NCI-H2227 treated with DMSO at 0.1 percent for 48 hours (cell line): ENCODE measurements at places on chromosomes 6 and 20.

- DNase-seq = no peak
These were observed 13.9 kb downstream of the GNL1 start for GRCh38 chr6:30542404-30542725.

DNA sequence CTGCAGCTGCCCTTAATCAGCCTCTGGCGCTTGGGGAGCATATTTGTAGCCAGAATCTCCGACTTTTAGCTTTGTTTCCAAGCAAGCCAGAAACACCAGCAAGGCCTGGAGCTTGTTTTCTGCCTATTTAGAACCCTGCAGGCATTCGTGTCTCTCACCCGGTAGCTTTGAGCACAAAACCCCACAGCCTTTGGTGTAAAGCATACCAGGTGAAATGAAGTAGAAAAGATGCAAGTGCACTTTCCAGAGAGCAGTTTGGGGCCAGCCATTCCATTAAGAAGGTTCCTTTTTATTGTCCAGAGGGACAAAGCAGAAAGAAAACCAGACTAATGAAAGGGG lies 736 bp downstream of the FAM217B start:
- DNase-seq = no peak

- DNase-seq = peak; percentile 1
These were observed 57.2 kb upstream of the IRAK1BP1 start for GRCh38 chr6:78810146-78810545.

- no peak for DNase-seq
These were observed 4.1 kb downstream of the HLA-C start for GRCh38 chr6:31267651-31268368.

- DNase-seq = no peak
These were observed 123.6 kb downstream of the CDC5L start for GRCh38 chr6:44511126-44511525.

DNA sequence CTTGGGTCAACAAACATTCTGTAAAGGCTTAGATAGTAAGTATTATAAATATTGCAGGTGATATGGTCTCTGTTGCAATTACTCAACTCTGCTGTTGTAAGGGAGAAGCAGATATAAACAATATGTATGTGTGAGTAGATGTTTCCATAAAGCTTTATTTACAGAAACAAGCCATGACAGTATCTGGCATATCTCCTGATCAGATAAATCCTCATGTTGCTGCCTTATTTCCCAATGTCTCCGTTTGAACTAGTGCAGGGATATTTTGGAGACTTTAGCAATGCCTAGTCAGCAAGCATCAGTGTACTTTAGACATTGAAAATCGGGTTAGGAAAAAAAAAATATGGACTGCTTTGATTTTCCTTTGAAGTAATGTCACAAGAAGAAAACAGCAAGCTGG lies 96.1 kb downstream of the LAMA2 start:
- no peak for DNase-seq
